ENCODE measurements at places on chromosomes 1 and 21.

GRCh38 chr21:40177979-40178378 lies 310.7 kb downstream of the PCP4 start:
- no peak for DNase-seq

- no peak for DNase-seq
These were observed 517.5 kb downstream of the PLPP3 start for GRCh38 chr1:56061824-56062223.

DNA sequence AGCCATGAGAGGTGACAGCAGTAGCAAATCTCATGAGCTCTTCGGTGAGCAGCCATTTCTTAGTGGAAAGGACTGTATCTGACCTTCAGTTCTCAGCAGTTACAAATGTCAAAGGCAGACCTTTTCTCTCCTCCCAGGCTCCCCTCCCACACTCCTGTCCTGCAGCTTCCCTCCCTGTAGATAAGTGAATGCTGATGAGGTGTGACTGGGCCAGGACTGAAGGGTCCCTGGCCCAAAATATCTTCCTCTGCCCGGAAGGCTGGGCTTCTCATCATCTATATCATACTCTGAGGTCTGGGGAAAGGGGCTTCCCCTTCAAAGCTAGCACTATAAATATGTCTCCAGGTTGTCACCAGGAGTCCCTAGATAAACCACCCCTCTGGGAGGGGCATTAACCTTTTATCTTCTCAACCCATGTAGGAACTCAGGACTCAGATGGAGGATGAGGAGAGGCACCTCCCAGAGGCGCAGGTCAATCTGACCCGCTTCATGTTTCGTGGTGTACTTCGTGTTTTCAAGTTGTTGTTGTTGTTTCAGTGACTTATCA lies 3.6 kb upstream of the ADAMTSL4 start:
- no peak for DNase-seq

GRCh38 chr1:220458936-220459335 lies 69.0 kb upstream of the MARK1 start:
- DNase-seq: no peak

DNA sequence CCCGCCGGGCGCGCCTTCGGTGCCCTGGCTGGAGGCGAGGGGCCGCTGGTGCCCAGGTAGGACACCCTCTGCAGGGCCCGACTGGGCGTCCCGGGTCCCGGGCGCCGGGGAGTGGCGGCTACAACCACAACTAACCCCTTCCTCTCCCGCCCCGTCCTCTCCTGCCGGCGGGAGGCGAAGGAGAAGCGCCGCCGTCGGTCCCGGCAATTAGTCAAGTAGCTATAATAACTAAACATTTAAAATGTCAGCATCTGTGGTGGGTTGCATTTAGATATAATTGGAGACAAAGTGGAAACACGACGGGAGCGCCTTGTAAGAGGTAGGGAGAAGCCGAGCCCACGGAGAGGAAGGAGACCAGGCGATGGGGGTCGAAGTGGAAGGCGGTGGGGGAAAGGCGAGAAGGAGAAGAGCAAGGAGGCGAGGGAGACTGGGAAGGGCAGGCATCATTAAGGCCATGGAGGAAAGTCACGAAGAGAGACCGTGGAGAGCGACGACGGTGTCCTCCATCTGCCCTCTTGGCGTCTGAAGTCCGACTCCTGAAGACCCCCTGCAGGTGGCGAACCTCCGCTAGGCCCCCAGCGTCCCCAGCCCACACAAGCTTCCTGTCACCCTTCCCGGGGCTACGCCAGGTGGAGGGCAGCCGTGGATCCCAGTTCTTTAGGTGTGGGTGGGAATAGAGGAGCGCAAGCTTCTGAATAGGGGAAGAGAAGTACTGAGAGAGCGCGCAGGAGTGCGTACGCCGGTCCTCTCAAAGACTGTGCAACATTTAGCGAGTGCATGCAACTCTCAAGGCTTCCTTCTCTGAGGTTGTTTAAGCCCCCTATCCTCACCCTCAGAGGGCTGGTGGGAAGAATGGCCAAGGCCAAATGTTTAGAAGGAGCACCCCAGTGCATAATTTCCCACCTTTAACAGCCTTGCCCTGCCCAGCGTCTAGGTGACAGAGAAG lies 1.6 kb downstream of the CNIH3 start:
- no peak for DNase-seq

- no peak for DNase-seq
These were observed 36.7 kb upstream of the APOBEC4 start for GRCh38 chr1:183689762-183690204.

- no peak for DNase-seq
These were observed 3.2 kb downstream of the F3 start for GRCh38 chr1:94538243-94538827.
